HS-27A (cell line): ENCODE measurements at places on chromosomes 3 and 15.

- no peak for DNase-seq
Observed at GRCh38 chr3:50336452-50337174, 4.0 kb downstream of the RASSF1 start.

- no peak for DNase-seq
Observed at GRCh38 chr3:122100591-122101463, 45.7 kb downstream of the CD86 start.

GRCh38 chr3:98986073-98986472 lies 84.6 kb upstream of the DCBLD2 start:
- DNase-seq = no peak

- DNase-seq = no peak
Observed at GRCh38 chr3:159865041-159865579, 123.5 kb upstream of the IL12A start.

GRCh38 chr15:40739854-40740253 lies 15.2 kb downstream of the RMDN3 start:
- no peak for DNase-seq

DNA sequence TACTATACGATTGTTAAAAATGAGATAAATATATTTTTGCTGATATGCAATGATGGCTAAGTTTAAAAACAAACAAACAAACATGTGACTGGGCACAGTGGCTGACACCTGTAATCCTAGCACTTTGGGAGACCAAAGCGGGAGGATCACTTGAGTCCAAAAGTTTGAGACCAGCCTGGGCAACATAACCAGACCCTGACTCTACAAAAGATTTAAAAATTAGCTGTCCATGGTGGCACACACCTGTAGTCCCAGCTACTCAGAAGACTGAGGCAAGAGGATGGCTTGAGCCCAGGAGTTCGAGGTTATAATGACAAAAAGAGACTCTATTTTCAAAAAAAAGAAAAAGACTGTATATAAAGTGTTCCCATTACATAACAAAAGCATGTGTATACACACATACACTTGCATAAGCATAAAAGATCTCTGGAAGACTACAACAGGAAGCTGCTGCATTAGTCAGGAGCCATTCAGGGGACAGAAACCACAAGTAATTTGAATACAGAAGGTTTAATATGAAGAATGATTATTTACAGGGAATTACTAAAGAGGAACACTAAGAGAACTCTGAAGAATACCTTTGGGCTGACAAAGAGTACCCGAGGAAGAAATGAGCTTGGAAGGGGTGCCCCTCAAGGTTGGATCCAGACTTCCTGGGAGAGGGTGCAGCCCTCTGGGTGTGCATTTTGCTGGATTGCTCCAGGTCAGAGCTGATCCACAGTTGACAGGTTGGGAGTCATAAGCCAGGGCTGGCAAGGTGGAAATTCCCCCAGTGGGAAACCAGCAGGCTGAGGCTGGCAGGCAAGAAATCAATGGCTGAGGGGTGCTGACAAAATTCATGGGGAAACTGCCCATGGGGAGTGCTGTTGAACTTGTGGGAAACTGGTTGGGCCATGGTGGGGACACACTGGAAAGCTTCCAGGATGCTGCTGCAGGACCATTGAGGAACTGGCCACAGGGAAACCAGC lies 9.3 kb upstream of the TM4SF18 start:
- no peak for DNase-seq

DNA sequence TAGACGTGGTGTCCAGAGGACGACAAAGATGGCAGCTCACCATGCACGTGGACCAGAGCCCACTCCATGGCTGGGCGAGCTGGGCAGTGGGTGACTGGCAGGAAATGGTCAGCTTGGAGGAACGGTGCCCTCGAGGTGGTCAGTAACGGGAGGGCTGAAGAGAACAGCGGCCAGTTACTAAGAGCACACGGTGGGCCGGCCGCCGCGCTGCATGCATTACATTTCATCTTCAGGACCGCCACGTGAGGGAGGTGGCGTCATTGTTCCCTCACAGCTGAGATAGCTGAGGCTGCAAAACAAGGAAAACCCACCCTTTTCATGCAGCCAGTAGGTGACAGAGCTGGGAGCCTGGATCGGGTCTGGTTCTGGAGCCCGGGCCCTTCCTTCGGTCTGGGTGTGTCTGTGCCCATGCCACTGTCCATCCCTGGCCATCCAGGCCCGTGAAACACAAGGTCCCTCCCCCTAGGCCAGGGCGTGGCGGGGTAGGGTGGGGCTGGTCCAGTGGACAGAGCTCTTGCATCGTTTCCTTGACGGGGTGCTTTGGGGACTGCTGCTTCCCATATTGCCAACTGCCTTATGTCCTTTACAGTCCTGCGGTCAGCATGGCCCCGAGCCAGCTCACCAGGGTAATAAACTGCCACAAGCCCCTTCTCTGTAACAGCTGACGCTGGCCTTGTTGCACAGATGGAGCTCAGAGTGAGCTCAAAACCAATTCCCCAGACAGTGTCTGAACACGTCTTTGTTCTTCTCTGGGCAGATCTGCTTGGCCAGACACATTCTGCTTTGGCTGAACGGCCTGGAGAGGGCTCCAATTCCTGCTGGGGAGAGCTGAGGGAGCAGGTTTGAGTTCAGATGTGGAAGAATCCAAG lies 51.8 kb downstream of the RGMA start:
- DNase-seq = no peak

DNA sequence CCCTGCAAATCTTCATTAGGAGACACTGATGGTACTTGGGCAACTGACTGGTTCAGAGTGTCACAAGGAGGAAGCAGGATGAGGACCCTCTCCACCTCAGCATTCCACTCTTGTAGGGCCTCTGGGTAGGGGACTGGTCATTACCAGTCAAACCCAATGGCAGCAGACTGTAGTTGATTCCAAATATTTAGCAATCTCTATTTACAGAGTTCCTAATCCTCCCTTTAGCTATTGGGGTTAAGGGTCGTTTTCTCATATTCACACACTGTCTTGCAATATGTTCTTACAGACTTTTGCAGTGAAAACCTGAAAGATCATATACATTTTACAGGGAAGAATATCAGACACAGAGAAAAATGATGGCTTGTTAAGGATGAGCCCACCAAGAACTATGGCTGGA lies 397.7 kb downstream of the GAP43 start:
- no peak for DNase-seq

- no peak for DNase-seq
Observed at GRCh38 chr15:59327942-59328341, 44.7 kb downstream of the MYO1E start.

GRCh38 chr15:99307735-99308134 lies 56.5 kb downstream of the LRRC28 start:
- no peak for DNase-seq

DNA sequence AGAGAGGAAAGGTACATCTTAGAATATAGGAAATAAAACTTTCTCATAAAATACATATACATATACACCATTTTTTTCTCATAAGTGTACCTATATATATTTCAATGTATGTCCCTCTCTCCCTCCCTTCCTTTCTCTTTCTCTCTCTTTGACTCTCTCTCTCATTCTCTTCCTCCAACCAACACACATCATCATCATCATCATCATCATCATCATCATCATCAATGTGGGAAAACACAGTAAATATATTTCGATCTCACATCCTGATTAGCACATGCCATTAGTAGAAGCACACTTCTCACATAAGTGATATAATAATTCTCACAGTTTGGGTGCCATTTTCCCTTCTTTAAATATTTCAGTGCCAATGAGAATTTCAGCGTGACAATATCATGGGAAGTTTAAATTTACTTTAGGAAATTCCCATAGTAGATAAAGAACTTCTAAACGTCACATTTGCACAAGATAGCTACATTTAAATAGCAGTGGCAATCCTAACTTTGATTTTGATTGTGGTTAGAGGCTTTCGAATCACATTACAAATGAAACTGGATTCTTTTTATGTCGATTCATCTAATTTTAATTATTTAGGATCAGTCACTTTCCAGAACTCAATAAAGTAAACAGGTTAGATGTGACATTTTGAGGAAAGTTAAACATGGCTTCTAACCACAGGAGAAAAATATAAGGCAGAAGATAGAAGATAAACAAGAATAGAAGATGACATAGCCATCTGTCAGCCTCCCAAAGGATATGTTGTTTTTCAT lies 33.0 kb upstream of the ACTC1 start:
- DNase-seq = no peak

DNA sequence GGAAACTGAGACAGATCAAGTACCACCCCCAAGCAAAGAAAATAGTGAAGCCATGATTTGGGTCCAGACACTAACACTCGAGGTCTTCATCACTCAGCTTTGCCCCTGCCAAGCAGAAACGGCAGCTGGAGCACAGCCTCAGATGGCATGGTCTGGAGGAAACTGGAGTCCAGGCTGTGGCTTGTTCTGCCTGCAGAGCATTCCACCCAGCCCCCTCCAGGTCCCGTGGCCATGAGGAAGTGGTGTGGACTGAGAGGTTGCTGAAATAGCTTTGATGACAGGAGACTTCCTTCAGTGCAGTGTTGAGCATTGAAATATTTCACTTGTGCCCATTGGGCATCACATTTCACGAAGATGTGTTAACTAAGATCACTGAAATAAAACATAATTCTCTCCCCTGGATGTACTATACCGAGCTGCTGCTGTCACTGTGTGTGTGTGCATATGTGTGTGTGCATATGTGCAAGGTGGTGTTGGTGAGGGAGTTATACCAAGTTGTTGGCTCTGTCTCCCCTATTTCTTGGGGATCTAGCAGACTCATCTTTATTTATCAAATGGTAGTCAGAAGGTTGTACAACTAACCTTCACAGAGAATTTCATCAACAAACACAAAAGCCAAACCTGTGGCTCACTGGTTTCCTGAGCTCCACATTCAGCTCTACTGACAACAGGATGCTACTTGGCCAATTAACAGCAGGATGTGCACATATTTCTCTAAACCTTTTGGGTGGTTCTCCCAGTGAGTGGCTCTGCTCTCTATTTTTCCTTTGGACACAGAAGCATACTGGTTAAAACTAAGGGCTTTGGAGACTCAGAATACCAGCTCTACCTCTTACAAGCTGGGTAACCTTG lies 660.1 kb upstream of the CFAP20DC start:
- no peak for DNase-seq

DNA sequence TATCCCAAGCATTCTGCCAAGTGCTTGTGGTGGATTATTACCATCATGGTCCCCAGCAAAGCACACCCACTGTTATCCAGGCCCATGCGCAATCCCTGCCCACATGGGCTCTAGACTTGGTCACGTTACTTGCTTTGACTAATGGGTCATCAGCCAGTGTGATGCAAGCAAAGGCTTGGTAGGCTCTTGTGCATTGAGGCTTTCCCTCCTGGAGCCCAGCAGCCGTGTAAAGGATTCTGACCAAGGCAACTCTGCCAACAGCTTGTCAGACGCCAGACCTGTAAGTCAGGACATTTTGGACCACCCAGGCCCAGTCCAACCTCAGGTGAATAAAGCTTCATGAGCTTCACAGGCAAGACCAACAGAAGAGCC lies 93.9 kb downstream of the ABHD5 start:
- DNase-seq = no peak
